ENCODE measurements at places on chromosomes 6 and 20. TPM values are rescaled to one million over a fixed set of nuclear protein-coding genes. Genes with fewer than 3 reads are reported as not detected.

VAPB gene
- 52.9 TPM for total RNA-seq

TRPC4AP gene
- 96.2 TPM for total RNA-seq

COL10A1 gene
- not detected for total RNA-seq

TMEM244 gene
- total RNA-seq, result not detected

HDGFL1 gene
- total RNA-seq, result 0.11 TPM

HCRTR2 gene
- 0.18 TPM for total RNA-seq

- H3K27ac ChIP-seq, result no peak overlapping the region
- no peaks in the 10 kb centered on the region for H3K36me3 ChIP-seq
- no peaks in the 10 kb centered on the region for H3K4me1 ChIP-seq
- peaks cover 71% of the 10 kb centered on the region for H3K27me3 ChIP-seq
- DNase-seq, result no peak
These were observed 121.3 kb downstream of the TOX2 start for GRCh38 chr20:44035924-44036323.

GRCh38 chr20:62771396-62772102 is 24.7 kb upstream of the MRGBP start:
- H3K4me1 ChIP-seq, result peaks cover 64% of the 10 kb centered on the region
- no peak for DNase-seq
- no peaks in the 10 kb centered on the region for H3K27me3 ChIP-seq
- H3K36me3 ChIP-seq, result no peaks in the 10 kb centered on the region

- DNase-seq, result no peak
- H3K4me1 ChIP-seq, result peaks cover 70% of the 10 kb centered on the region
- H3K4me3 ChIP-seq, result peak overlapping the region; percentile 22
- peak overlapping the region; percentile 87 for H3K27ac ChIP-seq
- H3K27me3 ChIP-seq, result no peaks in the 10 kb centered on the region
- peaks cover 5% of the 10 kb centered on the region for H3K36me3 ChIP-seq
These were observed 147.0 kb downstream of the SOX4 start for GRCh38 chr6:21740376-21741124.

GRCh38 chr20:49510562-49511122 is 28.2 kb upstream of the KCNB1 start:
- H3K36me3 ChIP-seq, result peaks cover 28% of the 10 kb centered on the region
- peak overlapping the region; percentile 62 for H3K27ac ChIP-seq
- DNase-seq, result no peak

DNA sequence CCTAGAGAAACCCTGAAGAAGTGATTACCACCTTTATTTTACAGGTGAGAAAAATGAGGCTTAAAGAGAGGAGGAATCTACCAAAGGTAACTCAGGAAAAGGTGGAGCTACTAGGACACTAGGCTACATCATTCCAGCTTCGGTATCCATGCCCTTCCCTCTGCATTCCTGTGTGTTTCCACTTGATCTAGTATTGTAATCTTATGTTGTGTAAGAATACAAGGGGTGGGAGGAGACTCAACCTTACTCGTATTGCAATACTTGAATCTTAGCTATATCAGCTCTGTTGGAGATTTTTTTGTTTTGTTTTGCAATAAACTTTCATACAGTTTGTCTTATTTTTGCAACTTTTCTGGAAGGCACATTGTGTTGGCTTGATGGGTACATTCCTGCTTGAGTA is 742.4 kb downstream of the PTPRT start:
- peaks cover 3% of the 10 kb centered on the region for H3K27me3 ChIP-seq
- no peak overlapping the region for H3K27ac ChIP-seq
- no peak overlapping the region for H3K4me3 ChIP-seq
- no peaks in the 10 kb centered on the region for H3K36me3 ChIP-seq

- H3K4me3 ChIP-seq, result no peak overlapping the region
- no peak overlapping the region for H3K27ac ChIP-seq
- H3K27me3 ChIP-seq, result no peaks in the 10 kb centered on the region
- H3K36me3 ChIP-seq, result no peaks in the 10 kb centered on the region
These were observed 209.5 kb upstream of the RGS17 start for GRCh38 chr6:153340568-153340967.

DNA sequence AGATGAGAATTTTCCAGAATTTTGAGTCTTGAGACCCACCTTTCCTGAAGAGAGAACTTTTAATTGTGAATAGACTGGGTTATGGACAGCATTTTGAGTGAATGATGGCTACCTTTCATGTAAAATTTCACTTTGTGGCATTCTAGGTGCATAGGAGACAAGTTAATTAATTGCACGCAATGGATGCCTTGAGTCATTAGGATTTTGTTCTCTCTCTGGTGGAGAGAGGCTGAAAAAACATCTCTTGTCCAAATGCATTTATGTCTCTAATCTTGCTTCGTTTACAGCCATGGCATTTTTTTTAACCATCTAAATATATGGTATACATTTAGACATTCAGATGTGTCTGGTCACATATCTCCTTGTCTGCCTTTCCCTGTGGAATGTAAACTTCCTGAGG is 3.1 kb downstream of the RHAG start:
- DNase-seq, result no peak
- no peaks in the 10 kb centered on the region for H3K4me1 ChIP-seq
- no peak overlapping the region for H3K4me3 ChIP-seq
- H3K27me3 ChIP-seq, result no peaks in the 10 kb centered on the region
- no peaks in the 10 kb centered on the region for H3K36me3 ChIP-seq
- H3K27ac ChIP-seq, result no peak overlapping the region

GRCh38 chr6:35076997-35077712 is 64.0 kb downstream of the TCP11 start:
- H3K36me3 ChIP-seq, result peaks cover 17% of the 10 kb centered on the region
- H3K4me1 ChIP-seq, result no peaks in the 10 kb centered on the region
- no peaks in the 10 kb centered on the region for H3K27me3 ChIP-seq
- H3K27ac ChIP-seq, result peak overlapping the region; percentile 22

- H3K36me3 ChIP-seq, result no peaks in the 10 kb centered on the region
- no peaks in the 10 kb centered on the region for H3K4me1 ChIP-seq
- H3K27me3 ChIP-seq, result no peaks in the 10 kb centered on the region
- DNase-seq, result no peak
- no peak overlapping the region for H3K27ac ChIP-seq
These were observed 437.1 kb downstream of the PTPRT start for GRCh38 chr20:42752620-42753019.

DNA sequence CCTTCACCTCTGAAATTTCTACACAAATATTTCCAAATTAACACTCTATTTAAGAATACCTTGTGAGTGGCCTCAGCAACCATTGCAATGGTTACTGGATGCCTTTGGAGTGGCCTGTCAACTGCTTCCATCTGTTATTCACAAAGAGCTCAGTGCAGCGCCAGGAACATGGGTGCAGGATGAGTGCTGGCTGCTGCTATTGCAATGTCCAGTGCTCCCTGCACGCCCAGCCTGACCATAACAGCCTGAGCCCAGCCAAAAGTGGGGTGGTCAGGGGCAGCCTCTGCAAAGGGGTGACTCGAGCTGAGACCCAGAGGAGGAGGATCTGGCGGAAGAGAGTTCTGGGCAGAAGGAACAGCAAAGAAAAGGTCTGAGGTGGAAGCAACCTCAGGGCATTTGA is 18.4 kb downstream of the CASS4 start:
- no peak overlapping the region for H3K27ac ChIP-seq
- H3K4me1 ChIP-seq, result peaks cover 10% of the 10 kb centered on the region
- H3K36me3 ChIP-seq, result no peaks in the 10 kb centered on the region
- H3K4me3 ChIP-seq, result no peak overlapping the region
- no peaks in the 10 kb centered on the region for H3K27me3 ChIP-seq

GRCh38 chr6:133973109-133973971 is 20.3 kb downstream of the TBPL1 start:
- no peaks in the 10 kb centered on the region for H3K27me3 ChIP-seq
- no peaks in the 10 kb centered on the region for H3K36me3 ChIP-seq
- H3K27ac ChIP-seq, result no peak overlapping the region
- DNase-seq, result no peak
- no peak overlapping the region for H3K4me3 ChIP-seq
- H3K4me1 ChIP-seq, result peaks cover 16% of the 10 kb centered on the region

Data from mesothelial cell of epicardium (in vitro differentiated cells).